NCI-H187 (cell line): ENCODE measurements at places on chromosomes 1 and 21.

DNA sequence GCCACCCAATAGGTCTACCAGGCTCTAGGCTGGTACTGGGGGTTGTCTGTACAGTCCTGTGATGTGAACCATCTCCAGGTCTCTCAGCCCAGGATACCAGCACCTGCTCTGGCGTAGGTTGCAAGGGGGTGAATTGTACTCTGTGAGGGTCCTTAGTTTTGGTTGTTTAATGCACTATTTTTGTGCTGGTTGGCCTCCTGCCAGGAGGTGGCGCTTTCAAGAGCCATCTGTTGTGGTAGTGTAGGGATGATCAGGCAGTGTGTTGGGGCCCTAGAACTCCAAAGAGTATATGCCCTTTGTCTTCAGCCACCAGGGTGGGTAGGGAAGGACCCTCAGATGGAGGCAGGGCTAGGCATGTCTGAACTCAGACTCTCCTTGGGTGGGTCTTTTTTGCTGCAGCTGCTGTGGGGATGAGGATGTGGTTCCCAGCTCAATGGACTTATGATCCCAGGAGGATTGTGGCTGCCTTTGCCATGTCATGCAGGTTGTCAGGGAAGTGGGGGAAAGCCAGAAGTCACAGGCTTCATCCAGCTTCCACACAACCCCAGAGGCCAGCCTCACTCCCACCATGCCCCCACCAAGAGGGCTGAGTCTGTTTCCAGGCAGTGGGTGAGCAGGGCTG lies 301.8 kb upstream of the CHRM3 start:
- no peak for DNase-seq

DNA sequence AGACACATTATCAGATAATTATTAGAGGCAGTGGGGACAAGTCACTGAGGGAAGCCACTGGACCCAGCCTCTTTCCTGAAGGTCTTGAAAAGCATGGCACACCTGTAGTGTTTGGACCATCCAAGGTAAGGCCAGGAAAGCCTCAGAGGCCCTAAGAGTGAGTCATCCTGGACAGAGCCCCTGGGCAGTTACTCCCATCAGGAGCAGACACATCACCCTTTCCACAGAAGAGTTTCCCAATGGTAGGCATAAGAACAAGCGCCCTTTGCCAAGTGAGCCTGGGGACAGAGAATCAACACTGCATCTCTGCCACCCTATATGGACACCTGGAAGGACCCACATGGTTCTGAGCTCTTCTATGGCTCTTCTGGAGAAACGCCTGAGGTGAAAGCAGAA lies 136.0 kb downstream of the PLXNA2 start:
- DNase-seq = no peak

- no peak for DNase-seq
Measured at GRCh38 chr21:38800924-38801744, 4.6 kb upstream of the ETS2 start.

DNA sequence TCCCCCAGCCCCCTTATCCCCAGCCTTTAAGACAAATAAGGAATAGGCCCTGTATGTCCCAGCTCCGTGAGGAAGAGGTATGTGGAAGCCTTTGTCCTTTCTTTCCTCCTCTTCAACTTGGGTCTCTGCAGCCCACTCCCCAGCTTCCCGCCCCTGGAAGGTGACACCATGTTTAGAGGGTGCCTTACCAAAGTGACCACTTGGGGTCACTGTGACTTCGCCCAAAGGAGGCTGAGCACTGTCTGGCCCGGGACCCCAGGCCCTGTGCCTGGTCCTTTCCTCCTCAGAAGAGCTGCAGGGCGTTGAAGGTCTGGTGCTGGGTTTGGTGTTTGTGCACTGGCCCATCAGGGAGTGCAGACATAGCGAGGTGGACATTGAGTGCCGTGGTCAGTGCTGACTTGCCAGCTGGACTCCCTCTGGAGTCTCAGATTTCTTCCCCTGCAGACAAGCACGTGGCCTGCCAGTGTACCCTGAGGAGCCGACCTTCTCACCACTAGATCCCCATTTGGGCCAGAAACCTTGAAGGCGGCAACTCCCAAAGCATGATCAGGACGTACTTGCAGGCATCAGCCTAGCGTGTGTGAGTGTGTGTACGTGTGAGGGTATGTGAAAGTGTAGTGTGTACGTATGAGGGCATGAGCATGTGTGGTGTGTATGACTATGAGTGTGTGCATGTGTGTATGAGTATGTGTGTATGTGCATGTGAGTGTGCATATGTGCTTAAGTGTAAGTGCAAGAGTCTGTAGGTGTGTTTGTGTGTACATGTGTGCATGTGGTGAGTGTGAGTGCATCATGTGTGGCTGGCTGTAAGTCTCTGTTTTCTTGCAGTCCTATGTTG lies 181.4 kb upstream of the KIAA0040 start:
- DNase-seq = peak; percentile 49

DNA sequence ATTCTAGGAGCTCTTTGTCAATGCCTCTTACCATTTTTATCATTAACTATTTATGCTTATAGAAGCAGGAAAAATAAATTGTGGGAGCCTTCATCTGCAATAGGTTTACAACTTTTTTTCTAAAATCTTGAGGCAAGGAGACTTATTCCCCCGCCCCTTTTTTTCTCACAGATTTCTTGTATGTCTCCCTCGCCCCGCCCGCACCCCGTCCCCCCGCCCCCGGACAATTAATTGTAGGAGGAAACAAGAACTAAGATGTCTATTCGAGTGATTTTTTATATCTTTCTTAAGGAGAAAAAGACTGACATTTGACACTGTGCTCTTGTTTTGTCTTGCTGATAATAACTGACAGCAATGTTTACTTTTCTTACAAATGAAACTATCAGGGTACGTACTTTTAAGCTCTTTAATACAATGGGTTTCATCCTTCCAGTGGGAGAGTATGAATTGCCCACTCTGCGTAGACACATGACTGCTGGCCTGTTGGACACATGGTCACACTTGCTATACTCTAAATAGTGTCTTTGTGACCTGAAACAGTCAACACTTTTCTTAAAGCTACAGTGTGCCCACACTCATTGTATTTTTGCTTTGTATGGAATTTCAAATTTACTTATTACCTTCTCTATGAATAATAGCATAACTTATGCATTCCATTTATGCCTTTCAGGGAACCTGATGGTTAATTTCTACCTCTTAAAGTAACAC lies 1.5 kb upstream of the IVNS1ABP start:
- no peak for DNase-seq

DNA sequence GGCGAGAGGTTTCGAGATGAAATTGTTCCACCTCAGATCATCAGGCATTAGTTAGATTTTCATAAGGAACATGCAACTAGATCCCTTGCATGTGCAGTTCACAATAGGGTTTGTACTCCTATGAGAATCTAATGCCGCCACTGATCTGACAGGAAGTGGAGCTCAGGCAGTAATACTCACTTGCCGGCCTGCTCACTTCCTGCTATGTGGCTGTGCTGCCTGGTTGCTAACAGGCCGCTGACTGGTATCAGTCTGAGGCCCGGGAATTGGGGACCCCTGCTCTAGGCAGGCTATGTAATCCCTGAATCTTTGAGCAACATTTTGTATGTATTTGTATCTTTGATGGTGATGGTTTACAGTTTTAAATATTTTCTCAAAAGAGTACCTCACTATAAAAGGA lies 32.5 kb downstream of the XKR8 start:
- DNase-seq = no peak

GRCh38 chr1:170306948-170307347 lies 161.2 kb downstream of the NTMT2 start:
- no peak for DNase-seq

- DNase-seq = no peak
Measured at GRCh38 chr1:29632806-29633615, 396.7 kb downstream of the PTPRU start.

- no peak for DNase-seq
Measured at GRCh38 chr1:29210278-29211085, 20.3 kb downstream of the MECR start.

GRCh38 chr21:28229814-28230213 lies 762.9 kb downstream of the LTN1 start:
- no peak for DNase-seq

GRCh38 chr21:46441331-46441730 lies 17.4 kb upstream of the DIP2A start:
- no peak for DNase-seq
